Psoas muscle (tissue), 8 donors: ENCODE measurements at places on chromosomes 1 and 21. TPM values are rescaled to one million over a fixed set of nuclear protein-coding genes. Genes with fewer than 3 reads are reported as not detected.
A peak's percentile ranks its signal among the peaks of the same experiment; 100 is the strongest.

The TRAPPC10 gene
- 20.0 TPM for total RNA-seq

DNA sequence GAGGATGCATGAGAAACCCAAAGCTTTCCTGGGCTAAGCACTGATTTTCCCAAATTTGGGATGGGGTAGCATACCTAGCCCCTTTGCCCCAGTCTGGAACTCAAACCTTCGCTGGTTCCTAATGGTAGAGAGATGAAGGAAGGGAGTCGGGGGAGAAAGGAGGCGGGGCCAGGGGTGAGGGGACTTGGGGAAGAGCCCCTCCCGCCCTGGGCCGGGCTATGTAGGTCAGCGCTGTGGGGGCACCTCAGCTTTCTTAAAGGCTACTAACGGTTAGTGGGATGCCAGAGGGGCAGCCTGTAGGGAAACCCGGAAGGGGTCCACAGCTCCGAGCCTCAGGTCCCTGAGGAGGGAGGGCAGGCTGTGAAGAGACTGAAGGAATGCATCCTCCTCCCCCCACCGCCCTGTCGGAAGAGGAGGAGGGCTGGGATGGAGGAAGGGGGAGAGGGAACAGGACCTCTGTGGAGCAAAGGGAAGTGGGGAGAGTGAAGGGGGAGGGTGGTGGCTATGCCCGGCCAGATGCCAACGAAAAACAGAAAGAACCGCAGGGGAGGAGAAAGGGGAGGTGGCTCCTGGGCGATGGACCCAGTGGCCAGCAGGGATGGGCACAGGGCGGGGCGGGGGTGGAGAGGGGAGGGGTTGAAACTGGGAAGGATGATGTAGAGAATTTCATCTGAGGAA is 1.3 kb downstream of the CADM3 start:
- no peaks in the 10 kb centered on the region for H3K4me1 ChIP-seq
- no peak overlapping the region for H3K27ac ChIP-seq
- peak; percentile 57 for DNase-seq
- peak overlapping the region; percentile 45 for H3K4me3 ChIP-seq
- no peaks in the 10 kb centered on the region for H3K36me3 ChIP-seq

The GNG4 gene
- not detected for total RNA-seq

- H3K4me3 ChIP-seq = no peak overlapping the region
- H3K27me3 ChIP-seq = no peaks in the 10 kb centered on the region
- no peak overlapping the region for H3K27ac ChIP-seq
- H3K4me1 ChIP-seq = no peaks in the 10 kb centered on the region
- DNase-seq = no peak
Measured at GRCh38 chr1:231493421-231494185, 34.9 kb upstream of the TSNAX start.

- H3K4me3 ChIP-seq = peak overlapping the region; percentile 91
- H3K36me3 ChIP-seq = peaks cover 52% of the 10 kb centered on the region
- H3K27me3 ChIP-seq = no peaks in the 10 kb centered on the region
- H3K27ac ChIP-seq = no peak overlapping the region
Measured at GRCh38 chr1:43387976-43388599, 1.5 kb downstream of the MED8 start.

DNA sequence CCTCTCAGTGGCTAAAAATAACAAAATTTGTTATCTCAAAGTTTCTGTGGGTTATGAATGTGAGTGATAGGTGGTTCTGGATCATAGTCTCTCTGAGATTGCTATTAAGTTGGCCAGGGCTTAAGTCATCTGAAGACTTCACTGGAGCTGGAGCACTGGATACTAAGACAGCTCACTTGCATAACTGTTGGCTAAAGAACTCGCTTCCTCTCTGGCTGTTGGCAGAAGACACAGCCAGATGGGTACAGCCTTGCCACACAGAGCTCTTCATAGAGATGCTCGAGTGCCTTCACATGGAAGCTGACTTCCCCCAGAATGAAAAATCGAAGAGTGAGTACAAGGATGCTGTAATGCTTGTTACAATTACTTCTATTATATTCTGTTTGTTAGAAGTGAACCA is 333.8 kb downstream of the ZP4 start:
- H3K4me1 ChIP-seq = no peaks in the 10 kb centered on the region
- no peaks in the 10 kb centered on the region for H3K36me3 ChIP-seq
- no peak overlapping the region for H3K27ac ChIP-seq
- H3K4me3 ChIP-seq = no peak overlapping the region
- DNase-seq = no peak
- H3K27me3 ChIP-seq = no peaks in the 10 kb centered on the region

The NUDT4B gene
- not detected for total RNA-seq

DNA sequence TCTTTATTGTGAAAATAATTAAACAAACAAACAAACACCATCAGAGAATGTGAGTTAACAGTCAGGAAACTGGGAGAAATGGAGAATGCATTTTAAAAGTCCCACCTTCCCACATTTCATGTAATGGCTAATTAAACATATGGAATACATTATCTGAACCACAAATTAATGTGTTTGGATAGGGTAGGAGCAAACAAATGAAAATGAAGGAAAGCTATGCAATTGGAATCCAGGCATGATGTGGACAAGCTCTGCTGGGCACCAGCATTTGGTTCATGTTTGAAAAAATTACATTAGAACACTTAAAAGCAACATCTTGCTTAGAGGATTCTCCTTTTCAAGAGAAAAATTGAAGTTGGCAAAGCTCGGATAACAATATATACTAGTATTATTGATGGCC is 628.1 kb downstream of the LMO4 start:
- H3K36me3 ChIP-seq = no peaks in the 10 kb centered on the region
- H3K27me3 ChIP-seq = no peaks in the 10 kb centered on the region
- H3K27ac ChIP-seq = no peak overlapping the region

DNA sequence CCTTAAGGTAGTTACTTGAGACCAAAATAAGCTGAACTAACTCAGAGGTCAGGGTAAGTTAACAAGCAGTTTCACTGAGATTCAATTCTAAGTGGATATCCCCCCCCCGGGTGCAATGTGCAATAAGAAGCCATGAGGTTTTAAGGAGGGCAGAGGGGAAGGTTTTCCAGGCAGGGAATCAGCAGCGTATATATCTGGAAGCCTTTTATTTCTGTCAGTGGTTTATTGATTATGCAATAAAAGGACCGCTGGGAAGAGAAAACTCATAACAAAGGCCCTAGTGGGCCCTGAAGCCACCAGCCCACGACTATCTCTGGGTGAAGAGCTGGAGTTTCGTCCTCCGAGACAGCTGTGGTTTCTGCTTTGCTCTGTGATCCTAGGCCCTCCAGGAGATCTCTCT is 53.1 kb upstream of the CTPS1 start:
- H3K27ac ChIP-seq = no peak overlapping the region
- H3K4me1 ChIP-seq = no peaks in the 10 kb centered on the region
- no peak for DNase-seq
- H3K4me3 ChIP-seq = no peak overlapping the region
- H3K36me3 ChIP-seq = no peaks in the 10 kb centered on the region
- no peaks in the 10 kb centered on the region for H3K27me3 ChIP-seq

DNA sequence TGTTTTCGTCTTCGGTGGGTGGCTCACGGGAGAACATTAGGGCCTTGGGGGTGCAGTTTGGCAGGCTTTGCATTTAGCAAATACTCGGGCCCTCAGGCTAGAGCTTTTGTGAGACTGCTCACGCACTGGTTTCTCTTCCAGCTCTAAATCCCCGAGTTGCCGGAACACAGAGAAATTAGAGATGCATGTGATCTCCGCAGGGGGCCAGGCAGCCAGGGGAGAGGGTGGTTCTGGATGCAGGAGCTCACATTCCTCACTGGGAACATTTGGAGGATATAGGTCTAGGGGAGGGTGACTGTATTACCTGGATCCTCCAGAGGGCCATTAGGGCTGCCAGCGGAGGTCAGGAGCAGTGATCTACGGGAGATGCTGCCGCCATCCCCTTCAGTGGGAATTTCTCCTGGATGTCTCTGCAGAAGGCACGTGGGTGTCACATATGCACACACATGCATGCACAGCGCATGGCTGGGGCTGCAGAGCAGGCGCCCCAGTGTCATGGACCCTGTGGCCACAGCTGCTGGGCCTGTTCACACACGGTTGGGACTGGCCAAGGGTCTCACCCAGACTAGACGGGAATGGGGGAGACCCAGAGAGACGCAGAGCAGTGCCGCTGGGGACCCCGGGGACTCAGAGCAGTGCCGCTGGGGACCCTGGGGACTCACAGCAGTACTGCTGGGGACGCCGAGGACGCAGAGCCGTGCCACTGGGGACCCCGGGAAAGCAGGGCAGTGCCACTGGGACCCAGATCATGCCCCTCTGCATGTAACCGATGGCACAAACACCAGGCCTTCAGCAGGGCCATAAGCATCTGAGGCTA is 258.7 kb downstream of the CAMTA1 start:
- peaks cover 7% of the 10 kb centered on the region for H3K4me1 ChIP-seq
- H3K36me3 ChIP-seq = no peaks in the 10 kb centered on the region
- no peak overlapping the region for H3K27ac ChIP-seq
- H3K4me3 ChIP-seq = no peak overlapping the region
- H3K27me3 ChIP-seq = peaks cover 14% of the 10 kb centered on the region
- DNase-seq = no peak

- H3K4me1 ChIP-seq = no peaks in the 10 kb centered on the region
- no peaks in the 10 kb centered on the region for H3K36me3 ChIP-seq
- H3K27me3 ChIP-seq = no peaks in the 10 kb centered on the region
- no peak overlapping the region for H3K4me3 ChIP-seq
Measured at GRCh38 chr21:30612132-30612531, 1.6 kb downstream of the KRTAP6-1 start.

The AKNAD1 gene
- total RNA-seq = 0.69 TPM

The ASTN1 gene
- total RNA-seq = 0.17 TPM

GRCh38 chr1:27122652-27123051 is 32.3 kb downstream of the SLC9A1 start:
- H3K4me3 ChIP-seq = no peak overlapping the region
- peaks cover 30% of the 10 kb centered on the region for H3K4me1 ChIP-seq
- DNase-seq = no peak
- H3K27ac ChIP-seq = peak overlapping the region; percentile 58

GRCh38 chr1:209074575-209075250 is 508.8 kb upstream of the CAMK1G start:
- no peaks in the 10 kb centered on the region for H3K27me3 ChIP-seq
- no peaks in the 10 kb centered on the region for H3K4me1 ChIP-seq
- H3K27ac ChIP-seq = no peak overlapping the region
- DNase-seq = no peak
- H3K4me3 ChIP-seq = no peak overlapping the region

GRCh38 chr1:6923416-6923815 is 138.2 kb downstream of the CAMTA1 start:
- no peak overlapping the region for H3K27ac ChIP-seq
- H3K27me3 ChIP-seq = no peaks in the 10 kb centered on the region
- DNase-seq = no peak
- no peaks in the 10 kb centered on the region for H3K36me3 ChIP-seq
- H3K4me3 ChIP-seq = no peak overlapping the region

The NBPF10 gene
- total RNA-seq = 1.4 TPM

- no peaks in the 10 kb centered on the region for H3K4me1 ChIP-seq
- no peaks in the 10 kb centered on the region for H3K36me3 ChIP-seq
- no peak overlapping the region for H3K27ac ChIP-seq
- no peak for DNase-seq
- H3K27me3 ChIP-seq = no peaks in the 10 kb centered on the region
- no peak overlapping the region for H3K4me3 ChIP-seq
Measured at GRCh38 chr1:119891386-119891785, 4.9 kb downstream of the ADAM30 start.

- DNase-seq = no peak
- H3K4me3 ChIP-seq = no peak overlapping the region
- H3K27ac ChIP-seq = no peak overlapping the region
- H3K27me3 ChIP-seq = no peaks in the 10 kb centered on the region
Measured at GRCh38 chr1:221693087-221693486, 48.8 kb downstream of the DUSP10 start.

The NES gene
- total RNA-seq = 87.8 TPM

DNA sequence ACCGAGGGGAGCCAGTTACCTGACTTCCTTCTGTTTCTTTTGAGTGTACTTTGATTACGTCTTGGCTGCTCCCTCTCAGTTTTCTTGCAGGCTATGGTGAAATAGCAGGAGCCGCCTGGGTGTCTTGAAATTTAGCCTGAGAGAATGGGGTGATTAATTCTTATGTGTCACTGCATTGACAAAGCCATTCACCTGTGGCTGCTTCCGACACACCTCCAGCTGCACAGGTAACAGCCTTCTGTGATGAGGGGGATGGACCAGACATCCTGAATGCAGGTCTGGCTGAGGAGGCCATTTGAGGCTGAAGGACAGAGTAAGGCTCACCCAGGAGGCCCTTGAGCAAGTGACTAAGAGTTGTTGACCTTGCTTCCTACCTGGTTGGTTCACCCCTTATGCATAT is 16.5 kb downstream of the CACNA1E start:
- no peaks in the 10 kb centered on the region for H3K4me1 ChIP-seq
- H3K4me3 ChIP-seq = no peak overlapping the region
- H3K36me3 ChIP-seq = no peaks in the 10 kb centered on the region
- no peak for DNase-seq
- no peaks in the 10 kb centered on the region for H3K27me3 ChIP-seq

The COL8A2 gene
- total RNA-seq = 0.41 TPM

DNA sequence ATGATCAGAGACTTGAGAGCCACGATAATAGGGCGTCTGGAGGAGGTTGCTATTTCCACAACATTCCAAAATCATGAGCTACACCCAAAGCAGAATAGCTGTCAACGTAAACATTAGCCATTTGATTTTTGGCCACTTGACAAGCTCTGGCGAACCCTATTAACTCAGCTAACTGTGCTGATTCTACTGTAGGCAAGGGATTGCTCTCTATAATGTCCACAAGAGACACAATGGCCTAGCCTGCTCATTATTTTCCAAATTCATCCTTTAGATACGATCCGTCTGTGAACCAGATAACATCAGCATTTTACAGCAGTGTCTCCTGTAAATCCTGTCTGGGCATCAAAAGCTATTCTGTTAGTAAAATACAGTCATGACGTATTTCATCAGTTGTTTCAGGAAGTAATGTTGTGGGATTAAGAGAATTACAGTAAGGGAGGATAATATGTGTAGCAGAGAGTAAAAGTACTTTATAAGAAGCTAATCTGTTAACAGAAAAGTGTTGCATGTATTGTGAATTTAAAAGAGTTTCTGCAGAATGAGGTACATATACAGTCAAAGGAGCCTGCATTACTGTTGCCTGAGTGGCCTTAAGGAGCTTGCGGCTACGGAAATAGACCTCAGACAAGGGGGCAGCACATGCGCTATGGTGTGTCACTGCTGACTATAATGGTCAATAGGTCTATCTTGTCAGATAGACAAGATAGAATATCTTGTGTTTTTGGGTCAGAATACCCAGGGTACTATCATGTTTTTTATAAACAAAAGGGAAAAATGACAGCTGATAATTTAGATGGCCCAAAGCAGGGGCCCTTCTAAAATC is 44.9 kb upstream of the TINAGL1 start:
- no peaks in the 10 kb centered on the region for H3K4me1 ChIP-seq
- peaks cover 5% of the 10 kb centered on the region for H3K27me3 ChIP-seq
- H3K4me3 ChIP-seq = no peak overlapping the region
- no peak overlapping the region for H3K27ac ChIP-seq
- H3K36me3 ChIP-seq = no peaks in the 10 kb centered on the region

DNA sequence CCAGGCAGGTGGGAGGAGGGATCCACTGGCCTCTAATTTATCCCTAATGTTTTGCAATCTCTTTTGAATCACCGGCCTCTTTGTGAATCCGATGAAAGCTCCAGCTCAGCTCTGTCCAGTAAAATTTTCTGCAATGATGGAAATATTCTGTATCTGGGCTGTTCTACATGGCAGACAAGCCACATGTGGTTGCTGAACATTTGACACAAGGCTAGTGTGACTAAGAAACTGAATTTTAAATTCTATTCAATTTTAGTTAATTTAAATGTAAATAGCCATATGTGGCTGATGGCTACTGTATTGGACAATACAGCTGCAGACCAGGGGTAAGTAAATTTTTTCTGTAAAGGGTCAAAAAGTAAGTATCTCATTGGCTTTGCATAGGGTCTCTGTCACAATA is 135.1 kb downstream of the CSMD2 start:
- no peak for DNase-seq
- H3K4me3 ChIP-seq = no peak overlapping the region
- no peak overlapping the region for H3K27ac ChIP-seq
- no peaks in the 10 kb centered on the region for H3K27me3 ChIP-seq

- no peak overlapping the region for H3K4me3 ChIP-seq
- H3K27me3 ChIP-seq = no peaks in the 10 kb centered on the region
Measured at GRCh38 chr1:226306425-226306824, 2.5 kb downstream of the LIN9 start.
